Stimulated activated CD4-positive, alpha-beta T cell treated with anti-CD3 and anti-CD28 coated beads, TNF-alpha, amount 100 ng/mL, for 24 hours (primary cell): ENCODE measurements at places on chromosomes 7 and 10.

GRCh38 chr7:96826089-96826488 is 116.4 kb upstream of the SEM1 start:
- no peak for DNase-seq

DNA sequence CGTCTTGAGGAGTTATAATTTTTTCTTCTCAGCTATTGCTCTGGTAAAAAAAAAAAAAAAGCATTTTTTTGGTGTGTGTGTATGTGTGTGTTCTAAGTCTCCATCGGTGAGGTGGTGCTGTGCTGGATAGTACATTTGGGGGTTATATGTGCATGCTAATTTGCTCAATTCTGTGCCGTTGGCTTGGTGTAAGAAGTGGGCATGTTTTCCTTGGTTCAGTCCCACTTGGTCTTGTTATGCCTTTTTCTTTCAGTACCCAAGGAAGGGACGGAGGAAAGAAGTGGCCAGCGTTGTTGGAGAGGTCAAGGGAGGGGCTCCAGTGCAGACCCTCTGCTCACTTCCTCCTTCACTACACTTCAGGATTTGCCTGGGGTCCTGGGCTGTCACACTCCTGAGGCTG is 20.4 kb downstream of the LRMDA start:
- no peak for DNase-seq

GRCh38 chr7:37208528-37208927 is 240.1 kb downstream of the ELMO1 start:
- no peak for DNase-seq

DNA sequence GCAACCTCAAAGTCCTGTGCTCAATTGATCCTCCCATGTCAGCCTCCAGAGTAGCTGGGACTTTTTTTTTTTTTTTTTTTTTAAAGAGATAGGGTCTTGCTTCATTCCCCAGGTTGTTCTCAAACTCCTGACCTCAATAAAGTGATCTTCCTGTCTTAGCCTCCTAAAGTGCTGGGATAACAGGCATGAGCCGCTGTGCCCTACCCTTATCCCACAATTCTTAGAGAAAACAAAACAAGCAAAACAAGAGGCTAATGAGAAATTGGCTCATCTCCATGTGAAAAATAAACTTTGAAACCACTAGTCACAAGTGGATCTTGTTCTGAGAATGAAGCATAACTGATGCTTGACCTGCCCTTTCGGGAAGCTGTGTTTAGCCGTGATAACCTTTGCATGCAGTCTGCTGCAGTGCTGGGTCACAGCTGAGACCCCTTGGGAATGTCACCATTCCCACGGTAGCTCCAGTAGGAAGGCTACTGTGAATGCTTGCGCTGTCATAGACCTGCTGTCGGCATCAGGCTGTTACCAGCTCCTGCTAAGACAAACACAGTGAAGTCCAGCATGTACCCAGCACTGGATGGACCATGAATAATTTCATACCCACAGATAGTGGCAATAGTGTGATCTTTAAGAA is 290.7 kb upstream of the KIAA1217 start:
- no peak for DNase-seq

- DNase-seq, result no peak
Measured at GRCh38 chr10:4511509-4511908, 314.5 kb upstream of the AKR1E2 start.

GRCh38 chr7:142832417-142832816 is 22.5 kb upstream of the EPHB6 start:
- DNase-seq, result no peak

GRCh38 chr7:153628406-153628805 is 423.8 kb upstream of the DPP6 start:
- no peak for DNase-seq

GRCh38 chr10:126397640-126398382 is 9.5 kb upstream of the ADAM12 start:
- no peak for DNase-seq
